Osteocyte (in vitro differentiated cells): ENCODE measurements at places on chromosomes 1 and 21.
A peak's percentile ranks its signal among the peaks of the same experiment; 100 is the strongest.

DNA sequence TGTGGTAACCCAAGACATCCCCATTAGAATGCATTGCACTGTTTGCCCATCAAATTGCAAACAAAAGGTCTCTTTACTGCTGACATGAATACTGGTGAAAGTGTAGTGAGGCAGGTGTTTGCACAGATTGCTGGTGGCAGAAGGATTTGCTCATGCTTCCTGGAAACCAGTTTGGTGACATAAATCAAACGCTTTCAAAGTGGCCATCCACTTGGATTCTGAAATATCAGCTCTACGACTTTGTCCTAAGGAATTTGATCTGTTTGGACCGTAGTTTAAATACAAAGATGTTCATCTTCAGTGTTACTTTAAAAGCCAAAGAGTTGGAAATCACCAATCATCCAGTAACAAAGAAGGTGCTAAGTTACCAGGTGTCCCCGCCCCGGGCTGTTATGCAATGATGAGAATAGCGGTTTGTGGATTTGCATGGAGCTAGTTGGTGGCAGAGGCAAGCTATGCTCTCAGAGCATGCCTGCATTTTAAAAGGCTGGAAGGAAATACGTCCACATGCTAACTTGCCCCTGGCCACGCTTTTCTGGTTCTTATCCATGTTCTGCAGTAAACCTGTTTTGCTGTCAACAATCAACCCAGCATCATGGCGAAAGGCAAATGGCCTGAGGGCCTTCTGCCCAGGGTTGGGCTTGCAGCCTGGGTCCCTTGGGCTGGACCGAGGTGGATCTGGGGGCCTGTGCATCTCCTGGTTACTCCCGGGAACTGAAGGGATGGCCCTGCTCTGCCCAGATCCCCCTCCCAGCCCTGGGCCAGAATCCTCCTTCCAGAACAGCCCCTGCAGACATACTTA, 49.2 kb downstream of the UMODL1 start:
- DNase-seq: no peak

DNA sequence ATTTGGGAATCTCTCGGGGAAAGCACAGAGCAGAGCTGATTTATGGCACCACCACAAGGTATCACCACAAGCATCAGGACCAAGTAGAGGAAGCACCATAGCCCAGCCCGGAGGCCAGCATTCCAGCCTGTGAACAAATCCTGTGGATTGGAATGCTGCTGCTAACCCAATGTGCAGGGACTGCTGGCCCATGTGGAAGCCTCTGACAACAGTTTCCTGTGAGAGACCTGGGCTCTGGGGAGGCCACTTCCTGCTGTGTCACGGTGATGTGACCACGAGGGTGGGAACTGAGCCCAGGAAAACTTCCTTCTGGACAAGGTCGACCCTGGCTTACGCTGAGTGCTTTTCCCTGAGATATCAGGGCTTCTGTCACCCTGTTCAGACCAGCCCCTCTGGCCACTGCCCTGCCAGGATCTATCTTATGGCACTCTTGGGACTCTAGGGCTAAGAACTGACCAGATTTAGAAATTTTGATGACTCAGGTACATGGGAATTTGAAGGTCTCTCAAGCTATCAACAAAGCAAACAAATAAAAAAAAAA, 88.3 kb upstream of the NGF start:
- DNase-seq: no peak

- no peak for DNase-seq
Observed at GRCh38 chr1:231072041-231072440, 32.0 kb upstream of the FAM89A start.

- DNase-seq: no peak
Observed at GRCh38 chr1:41359211-41360073, 1.8 kb upstream of the FOXO6 start.

DNA sequence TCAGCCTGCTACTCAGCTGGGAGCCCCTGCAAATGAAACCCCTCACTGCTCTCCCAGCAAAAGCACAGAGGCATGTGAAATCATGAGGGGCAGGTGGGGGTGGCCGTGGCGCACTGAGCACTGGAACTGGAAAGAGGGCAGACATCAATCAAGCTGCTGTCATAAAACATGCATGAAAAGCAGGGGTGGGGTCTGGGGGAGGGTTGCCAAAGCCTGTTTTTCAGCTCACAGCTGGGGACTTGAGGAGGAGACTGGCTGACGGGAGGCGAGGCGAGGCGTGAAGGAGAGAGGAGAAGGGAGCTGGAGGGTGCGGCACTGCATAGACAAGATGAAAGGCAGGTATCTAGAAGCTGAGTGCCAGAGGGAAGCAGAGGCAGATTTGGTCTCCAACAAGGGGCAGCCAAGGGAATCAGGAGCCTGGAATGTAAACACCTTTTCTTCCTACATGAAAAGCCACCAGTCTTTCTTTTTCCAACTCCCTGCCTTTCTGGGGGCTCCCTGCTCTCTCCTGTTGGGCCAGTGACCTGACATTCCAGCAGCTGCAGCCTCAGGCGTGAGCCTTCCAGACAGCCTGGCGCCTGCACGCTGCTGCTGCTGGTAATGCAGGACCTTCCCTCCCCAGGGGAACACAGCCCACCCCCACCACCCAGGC, 87.0 kb downstream of the NMNAT2 start:
- no peak for DNase-seq

- DNase-seq: no peak
Observed at GRCh38 chr1:9291914-9292360, 757 bp upstream of the SPSB1 start.

- no peak for DNase-seq
Observed at GRCh38 chr1:17404820-17405219, 32.8 kb downstream of the PADI6 start.

GRCh38 chr21:33883118-33883517, 32.5 kb downstream of the ATP5PO start:
- no peak for DNase-seq

DNA sequence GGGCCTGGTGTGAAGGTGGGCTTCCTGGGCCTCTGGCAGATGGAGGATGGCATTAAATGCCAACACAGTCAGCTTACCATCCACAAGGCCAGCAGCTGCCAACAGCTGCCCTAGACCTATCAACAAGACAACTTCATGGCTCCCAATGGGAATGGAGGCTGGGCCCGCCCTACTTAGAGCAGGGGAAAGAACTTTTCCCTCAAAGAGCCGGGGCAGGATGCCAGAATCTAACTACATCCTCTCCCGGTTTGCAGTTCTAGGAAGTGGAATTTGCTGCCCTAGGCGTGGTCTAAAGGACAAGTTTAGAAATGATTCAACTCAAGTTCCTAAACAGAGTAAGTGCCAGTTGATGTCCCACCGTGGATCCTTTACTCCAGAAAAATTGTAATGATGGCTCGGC, 13.1 kb downstream of the ICMT start:
- DNase-seq: no peak

DNA sequence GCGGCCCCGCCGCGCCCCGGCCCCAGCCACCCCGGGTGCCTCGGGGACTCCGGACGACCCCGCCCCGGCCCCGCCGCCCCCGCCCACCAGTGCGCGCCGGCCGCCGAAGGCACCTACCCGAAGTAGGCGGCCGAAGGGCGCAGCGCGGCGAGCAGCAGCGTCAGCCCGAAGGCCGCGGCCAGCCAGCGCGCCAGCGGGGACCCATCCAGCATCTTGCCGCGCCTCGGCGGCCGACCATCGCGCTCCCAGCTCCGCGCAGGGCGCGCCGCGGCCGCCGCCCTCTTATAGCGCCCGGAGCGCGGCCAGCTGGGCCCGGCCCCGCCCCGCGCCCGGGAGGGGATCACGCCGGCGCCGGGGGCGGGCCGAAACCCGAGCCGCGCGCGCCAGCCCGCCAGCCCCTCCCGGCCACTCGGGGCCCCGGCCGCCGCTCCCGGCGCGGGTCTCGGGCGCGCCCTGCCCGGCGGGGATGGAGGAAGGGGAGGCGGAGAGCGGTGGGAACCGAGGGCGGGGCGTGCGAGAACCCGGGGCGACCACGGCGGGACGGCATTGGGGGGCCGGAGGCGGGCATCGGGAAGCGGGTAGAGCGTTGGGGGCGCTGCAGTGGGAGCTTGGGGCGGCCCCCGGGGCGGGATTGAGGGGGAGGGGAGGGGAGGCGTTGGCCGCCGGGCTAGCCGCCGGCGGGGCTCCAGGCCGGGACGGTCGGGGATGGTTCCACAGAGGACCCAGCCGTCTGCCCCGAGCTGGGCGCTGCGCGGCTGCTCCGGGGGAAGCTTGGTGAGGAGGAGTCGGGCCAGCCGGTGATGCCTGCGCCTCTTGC, at the start of gene WNT9A:
Gene WNT9A (minus strand): TSS at position 257 of the 817 bp plus-strand sequence. CDS start 45 bp downstream, at position 212.
- peak; percentile 84 for DNase-seq

DNA sequence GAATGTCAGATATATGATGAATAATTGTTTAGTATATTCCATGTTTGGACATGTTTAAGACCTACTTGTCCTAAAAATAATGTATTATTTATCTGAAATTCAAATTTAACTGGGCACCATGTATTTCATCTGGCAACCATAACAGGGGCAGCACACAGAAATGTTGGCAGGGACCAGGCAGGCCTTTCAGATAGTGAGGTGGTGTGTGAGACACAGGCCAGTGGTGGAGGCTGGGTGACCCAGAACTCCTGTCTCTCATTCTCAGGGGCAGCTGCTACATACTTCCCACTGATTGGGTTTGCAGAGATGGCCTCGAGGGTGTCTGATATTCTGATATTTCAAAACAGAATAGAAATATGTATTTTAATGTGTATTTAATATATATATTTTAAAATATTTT, 1.3 kb upstream of the FASLG start:
- DNase-seq: no peak

GRCh38 chr1:45328680-45329079, 2.0 kb downstream of the HPDL start:
- DNase-seq: no peak

DNA sequence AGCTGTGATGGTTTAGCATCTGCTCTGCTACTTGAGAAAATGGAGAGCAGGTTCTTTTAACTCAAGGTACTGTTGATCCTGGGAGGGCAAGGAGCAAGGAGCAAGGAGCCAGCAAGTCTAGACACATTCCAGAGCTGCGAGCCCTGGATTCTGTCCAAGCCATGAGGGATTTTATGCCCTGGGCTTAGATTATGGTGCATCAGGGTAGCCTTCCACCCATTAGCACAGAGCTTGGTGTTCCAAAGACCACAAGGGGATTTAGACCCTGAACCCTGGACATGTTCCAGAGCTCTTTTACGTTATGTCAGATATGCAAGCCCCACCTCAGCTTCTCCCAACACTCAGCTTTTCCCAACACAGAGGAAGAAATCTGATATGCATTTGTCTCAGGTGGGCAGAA, 2.0 kb upstream of the OR14I1 start:
- DNase-seq: no peak

GRCh38 chr1:241677201-241677600, 25.1 kb downstream of the WDR64 start:
- no peak for DNase-seq

GRCh38 chr1:115437196-115437595, 99.1 kb upstream of the NGF start:
- DNase-seq: no peak

DNA sequence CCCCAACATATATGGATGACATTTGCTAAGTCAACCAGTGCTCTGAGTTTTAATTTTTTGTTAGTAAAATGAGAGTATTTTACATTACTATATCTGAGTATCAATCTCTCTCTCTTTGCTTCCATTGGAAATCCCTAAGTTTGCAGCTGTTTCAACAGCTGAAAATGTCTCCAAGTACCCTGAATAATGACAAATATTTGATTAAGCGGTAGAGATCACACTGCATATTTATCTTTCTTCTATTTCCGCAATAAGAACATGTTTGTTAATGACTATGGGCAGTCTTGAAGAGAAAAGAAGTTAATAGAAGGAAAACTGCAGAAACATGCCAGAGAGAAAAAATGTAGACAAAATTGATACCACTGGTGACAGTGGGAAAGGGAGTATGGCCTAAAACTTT, 1117.5 kb downstream of the NCAM2 start:
- DNase-seq: no peak

DNA sequence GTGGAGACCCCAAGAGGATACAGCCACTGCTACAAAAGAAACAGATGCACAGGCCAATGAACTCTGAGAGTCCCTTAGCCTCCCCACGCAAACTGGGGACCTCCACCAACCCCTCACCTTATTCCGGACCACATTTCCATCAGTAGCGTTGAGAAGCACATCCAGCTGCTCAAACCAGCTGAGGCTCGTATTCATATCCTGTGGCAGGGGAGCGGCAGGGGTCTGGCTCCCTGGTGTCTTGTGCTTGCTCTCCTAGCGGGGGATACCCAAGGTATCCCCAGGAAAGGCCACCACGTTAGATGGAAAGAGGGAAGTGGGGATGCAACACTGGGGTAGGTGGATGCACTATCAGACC, 481 bp downstream of the CCDC163 start:
- DNase-seq: no peak

DNA sequence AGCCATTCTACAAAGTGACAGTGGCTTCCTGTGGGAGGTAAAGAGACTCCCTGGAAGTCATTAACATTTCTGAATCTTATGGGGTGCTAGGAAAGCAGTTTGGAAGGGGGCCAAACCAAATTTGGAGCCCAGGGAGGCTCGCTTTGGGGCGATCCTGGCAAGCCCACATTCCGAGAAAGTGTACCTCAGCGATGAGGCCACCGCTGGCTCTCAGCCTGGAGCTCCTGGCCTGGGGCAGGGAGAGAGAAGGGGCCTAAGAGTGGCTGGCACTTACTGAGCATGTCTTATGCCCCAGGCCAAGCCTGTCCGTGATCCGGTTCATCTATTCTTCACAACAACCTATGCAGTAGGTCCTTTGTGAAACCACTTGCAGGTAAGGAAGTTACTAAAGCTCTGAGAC, 98.8 kb downstream of the CCDC185 start:
- DNase-seq: no peak

- no peak for DNase-seq
Observed at GRCh38 chr1:12485231-12486058, 132.6 kb downstream of the DHRS3 start.

GRCh38 chr1:103529746-103530145, 4.2 kb downstream of the RNPC3 start:
- DNase-seq: no peak

GRCh38 chr1:222464841-222465210, 83.1 kb downstream of the HHIPL2 start:
- DNase-seq: no peak

DNA sequence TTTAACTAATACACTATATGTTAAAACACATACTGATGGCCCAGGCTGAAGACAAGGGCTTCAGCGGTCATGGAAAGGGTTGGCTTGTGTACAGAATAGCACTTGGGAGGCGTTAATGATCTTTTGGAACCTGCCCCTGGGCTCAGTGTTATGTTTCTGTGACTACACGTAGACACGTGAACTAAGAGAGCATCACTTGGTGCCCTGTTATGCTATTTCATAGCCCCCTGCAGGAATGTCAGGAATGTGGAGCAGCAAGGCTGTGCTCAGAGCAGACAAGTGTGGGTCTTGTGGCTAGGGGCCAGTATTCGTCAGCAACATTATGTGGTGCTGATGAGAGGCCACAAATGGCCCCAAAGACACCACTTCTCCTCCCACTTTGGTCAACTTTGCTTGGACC, 132.4 kb downstream of the MAP3K21 start:
- DNase-seq: no peak

- DNase-seq: peak; percentile 48
Observed at GRCh38 chr1:234774971-234775370, 165.0 kb upstream of the IRF2BP2 start.

GRCh38 chr1:155124503-155125463, 2.9 kb upstream of the EFNA1 start:
- DNase-seq: no peak
